ENCODE measurements at places on chromosomes 12 and 14. TPM values are rescaled to one million over a fixed set of nuclear protein-coding genes. Genes with fewer than 3 reads are reported as not detected.
A peak's percentile ranks its signal among the peaks of the same experiment; 100 is the strongest.

DNA sequence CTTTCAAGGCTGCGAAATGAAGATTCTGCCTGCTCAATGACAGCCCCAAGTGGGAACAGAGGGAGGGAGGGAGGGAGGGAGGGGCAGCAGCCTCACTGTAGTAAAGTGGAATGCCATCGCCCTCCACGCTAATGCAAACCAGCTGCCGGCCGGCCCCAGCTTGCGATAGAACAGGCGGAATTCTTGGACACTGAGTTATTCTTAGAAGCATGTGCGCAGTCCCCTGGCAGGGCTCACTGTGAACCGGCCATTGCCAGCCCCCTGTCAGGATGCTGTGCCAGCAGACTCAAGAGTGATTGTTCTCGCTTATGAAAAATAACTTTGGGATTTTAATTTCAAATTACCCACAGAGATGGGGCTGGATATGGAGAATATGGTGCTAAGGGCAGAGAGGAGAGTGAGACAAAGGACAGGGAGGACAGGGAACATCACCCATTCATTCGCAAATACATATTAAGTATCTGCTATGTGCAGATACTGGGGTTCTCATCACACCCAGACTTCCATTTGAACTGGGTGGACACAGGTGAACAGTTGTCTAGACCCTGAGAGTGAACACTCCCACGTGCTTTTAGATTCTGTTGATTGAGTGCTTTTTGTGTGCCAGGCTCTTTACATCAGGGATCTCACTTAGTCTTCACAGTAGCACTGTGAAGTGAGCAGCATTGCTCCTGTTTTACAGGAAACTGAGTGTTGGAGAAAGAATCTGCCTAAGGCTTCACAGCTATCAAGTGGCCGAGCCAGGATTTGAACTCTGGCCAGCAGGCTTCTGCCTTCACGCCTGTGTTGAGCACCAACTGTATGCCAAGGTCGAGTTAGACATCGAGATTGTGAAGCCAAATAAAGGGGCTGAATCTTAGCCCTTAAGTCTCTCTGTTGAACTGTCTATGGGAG, 192.9 kb downstream of the C12orf75 start:
- peak; percentile 47 for DNase-seq

GRCh38 chr12:5434647-5435560, 3.0 kb downstream of the NTF3 start:
- no peak for DNase-seq

DNA sequence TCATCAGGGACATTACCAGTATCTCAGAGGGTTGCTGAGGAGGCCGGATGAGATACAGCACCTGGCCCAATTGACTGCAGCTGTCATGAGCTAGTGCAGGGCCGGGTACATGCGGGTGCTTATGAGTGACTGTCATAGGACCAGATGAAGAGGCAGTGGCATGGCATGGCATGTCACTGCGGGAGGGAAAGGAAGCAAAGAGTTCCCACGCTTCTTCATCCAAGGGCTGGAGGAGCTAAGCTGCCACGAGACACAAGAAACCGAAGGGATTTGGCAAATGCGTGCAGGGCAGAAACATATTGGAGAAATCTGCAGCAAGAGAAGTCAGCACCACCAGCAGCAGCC, 10.7 kb upstream of the GPX2 start:
- DNase-seq, result no peak

DNA sequence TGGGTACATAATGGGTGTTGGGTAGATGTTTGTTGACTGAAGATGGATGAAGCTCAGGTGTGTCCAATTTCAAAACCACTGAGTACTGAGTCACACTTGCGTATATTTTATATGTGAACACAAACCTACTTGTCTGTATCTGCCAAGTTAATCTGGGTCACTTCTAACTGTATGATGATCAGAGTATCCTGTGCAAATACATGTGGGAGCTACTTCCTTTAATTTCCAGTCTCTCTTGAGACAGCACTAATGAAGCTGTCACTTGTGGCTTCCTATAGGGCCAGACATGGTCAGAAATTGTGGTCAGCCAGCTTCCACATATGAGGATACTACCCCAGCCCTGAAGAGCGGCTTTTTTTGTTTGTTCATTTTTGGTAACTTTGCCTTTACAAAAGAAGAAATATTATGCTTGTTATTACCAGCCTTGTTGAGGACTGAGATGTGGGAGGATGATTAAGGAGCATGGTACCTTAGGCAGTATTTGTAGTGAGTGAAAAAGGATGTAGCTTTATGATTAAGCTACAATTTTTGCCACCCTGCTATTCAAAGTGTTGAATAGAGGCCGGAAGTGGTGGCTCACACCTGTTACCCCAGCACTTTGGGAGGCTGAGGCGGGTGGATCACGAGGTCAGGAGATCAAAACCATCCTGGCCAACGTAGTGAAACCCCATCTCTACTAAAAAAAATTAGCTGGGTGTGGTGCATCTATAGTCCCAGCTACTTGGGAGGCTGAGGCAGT, 32.4 kb downstream of the PLXNC1 start:
- no peak for DNase-seq

DNA sequence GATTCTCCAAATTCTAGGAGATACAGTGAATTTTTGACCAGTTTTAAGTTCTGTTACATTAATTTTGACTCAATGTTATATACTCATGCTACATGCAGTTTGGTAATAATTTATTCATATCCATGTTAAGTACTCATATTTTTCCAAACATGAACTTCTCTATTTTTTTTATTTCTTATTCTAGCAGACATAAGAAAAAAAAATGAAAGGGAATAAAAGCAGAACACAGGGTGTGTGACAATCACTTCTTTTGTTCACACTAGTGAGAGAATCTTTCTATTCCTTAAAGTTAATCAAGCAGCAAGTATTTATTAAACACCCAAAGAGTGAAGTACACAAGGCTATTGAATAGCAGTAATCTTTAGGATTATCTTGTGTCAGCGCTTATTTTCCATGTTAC, 171.1 kb upstream of the ATP2B1 start:
- no peak for DNase-seq

GRCh38 chr14:82657186-82657675, 1123.6 kb upstream of the SEL1L start:
- no peak for DNase-seq

DNA sequence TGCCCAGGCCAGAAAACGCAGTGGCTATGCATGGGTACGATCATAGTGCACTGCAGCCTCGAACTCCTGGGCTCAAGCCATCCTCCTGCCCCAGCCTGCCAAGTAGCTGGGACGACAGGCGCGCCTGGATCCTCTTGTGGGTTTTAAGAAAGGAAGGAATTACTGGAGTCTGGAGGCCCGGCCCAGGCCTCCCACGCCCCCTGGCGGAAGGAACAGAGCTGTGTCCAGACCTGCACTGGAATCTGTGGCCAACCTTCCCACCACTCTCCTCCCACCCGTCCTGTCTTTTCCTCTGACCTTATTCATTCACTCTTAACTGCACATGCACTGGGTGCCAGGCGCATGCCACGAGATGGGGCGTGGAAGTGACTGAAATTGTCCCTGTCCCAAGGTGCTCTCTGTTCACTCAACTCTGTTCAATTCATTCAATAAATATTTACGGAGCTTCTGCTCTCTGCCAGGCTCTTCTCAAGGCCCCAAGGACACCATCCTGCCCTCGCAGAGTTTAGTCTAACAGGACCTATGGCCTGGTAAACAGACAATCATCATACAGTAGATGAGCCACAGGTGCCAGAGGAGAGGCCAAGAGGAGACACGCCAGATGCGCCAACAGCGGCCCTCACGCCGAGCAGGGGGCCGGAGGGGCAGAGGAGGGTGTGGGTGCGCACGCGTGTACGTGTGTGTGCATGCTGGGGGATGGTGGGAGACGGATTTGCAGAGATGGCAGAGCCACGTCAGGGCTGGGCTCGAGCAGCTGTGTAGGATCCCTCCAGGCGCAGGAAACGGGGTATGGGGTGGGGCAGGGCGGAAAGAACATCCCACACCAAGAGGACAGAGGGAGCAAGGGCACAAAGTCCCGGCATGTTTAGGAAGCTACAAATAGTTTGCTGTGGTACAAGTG, 13.7 kb upstream of the TMEM106C start:
- DNase-seq, result no peak

GRCh38 chr12:7994731-7995205, 37.7 kb upstream of the FOXJ2 start:
- DNase-seq, result no peak

SIX4 gene
- polyA plus RNA-seq, result 6.5 TPM

AHNAK2 gene
- polyA plus RNA-seq, result 1.4 TPM

TGM1 gene
- 1.2 TPM for polyA plus RNA-seq

All from right renal cortex interstitium (tissue), 3 donors.